ENCODE measurements at places on chromosomes 13 and 19.

DNA sequence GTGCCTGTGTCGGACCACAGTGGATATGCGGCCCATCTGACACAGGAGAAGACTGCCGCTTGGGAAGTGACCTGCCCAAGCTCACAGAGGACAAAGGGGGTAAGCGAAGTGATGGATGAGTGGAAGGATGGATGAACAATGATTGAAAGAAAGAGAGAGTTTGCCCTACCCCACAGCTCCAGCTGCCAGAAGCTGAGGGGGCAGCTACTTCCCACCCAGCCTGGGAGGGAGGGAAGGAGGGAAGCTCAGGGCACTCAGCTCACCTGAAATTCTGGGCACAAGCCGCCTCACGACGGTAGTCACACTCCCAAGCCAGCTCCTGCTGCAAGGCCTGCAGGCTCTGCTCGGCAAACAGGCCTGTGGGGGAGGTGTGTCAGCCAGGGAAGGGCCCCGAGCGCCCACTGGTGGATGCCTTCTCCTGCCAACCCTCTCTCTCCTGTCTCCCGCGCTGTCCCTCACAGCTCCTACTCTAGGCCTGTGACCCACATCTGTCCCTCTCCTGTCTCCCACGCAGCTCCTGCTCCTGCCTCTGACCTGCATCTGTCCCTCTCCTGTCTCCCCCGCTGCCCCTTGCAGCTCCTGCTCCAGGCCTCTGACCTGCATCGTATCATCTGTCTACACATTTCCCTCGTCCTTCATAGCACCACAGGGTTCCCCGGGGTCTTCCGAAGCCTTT lies 12.0 kb upstream of the NUMBL start:
- DNase-seq, result no peak

GRCh38 chr13:47904241-47904640 lies 96.8 kb downstream of the SUCLA2 start:
- peak; percentile 71 for DNase-seq

DNA sequence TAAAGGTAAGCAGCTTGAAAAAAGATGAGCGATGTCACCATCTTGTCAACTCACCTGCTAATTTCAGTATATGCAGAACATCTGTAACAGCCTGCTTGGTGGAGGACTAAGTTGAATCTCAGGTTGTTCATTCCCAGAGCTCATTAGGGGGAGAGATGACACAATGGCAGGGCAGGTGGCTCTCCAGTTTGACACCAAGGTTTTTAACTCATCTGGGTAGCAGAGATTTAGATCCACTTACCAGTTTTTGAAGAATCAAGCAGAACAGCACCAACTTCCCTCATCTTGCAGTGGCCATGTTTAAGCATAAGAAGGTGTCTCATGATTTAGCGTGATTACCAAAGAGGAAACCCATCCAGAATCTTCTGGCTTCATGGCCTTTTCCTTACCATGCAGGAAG lies 168.3 kb downstream of the TSHZ3 start:
- DNase-seq, result no peak

- DNase-seq, result peak; percentile 29
These were observed 64.2 kb downstream of the LNX2 start for GRCh38 chr13:27556109-27556508.

DNA sequence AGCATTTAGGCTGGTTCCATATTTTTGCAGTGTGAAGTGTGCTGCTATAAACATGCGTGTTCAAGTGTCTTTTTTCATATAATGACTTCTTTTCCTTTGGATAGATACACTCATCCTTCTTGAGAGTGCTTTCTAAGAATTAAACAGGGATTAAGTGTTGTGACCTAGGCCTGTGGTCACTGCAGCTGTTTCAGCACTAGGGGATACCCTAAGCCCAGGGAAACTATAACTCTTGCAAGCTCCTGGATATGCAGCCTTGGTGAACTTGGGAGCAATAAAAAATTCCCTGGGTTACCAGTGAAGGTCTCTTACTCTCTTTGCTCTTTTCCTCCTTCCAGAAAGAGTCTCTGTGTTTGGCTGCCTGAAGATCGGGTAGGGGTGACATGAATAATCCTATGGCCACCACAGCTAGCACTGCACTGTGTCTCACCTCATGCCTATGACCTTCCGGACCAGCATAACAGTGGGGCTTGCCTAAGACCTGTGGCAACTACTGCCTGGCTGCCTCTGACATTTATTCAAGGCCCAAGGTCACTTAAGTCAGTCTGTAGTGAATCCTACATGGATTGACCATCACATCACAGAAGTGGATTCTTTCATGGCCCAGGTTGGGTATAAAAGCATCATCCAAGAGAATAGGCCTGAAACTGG lies 799.7 kb downstream of the DACH1 start:
- no peak for DNase-seq
